Suppressor macrophage treated with lipopolysaccharide for 1 hour (primary cell): ENCODE measurements at places on chromosomes 1 and 21.

DNA sequence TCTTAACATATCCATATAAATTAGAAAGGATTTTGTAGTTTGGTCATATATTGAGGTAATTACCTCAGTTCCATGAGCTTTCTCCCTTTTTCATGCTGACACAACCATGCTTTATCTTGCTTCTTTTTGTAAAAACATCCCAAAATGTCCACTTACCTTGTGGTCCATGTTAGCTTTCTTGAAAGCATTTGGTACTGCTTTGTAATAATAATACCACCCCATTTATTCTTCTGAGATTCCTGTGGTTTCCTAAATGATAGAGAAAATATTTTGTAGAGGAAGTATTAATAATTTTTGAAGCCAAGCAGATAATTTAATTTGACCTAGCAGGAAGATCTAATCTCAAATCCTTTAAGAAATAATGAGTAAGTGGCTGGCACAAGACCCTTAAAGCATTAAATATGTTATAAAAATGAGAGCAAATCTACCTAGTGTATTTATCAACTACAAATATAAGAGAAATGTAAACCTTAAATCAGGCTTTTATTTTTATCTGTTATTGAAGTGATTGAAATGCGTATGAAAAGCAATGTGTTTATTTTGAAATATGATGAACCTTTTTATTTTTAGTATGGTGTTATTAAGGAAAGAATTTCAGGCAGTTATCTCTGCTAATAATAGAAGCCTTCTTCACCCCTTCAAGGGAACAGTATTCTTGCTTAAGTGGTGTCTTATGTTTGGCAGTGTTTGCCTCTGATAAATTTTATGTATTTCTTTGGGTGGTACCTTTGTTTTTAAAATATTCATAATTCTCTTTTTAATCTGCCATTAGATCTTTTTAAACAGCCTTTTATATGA is 9.2 kb downstream of the PRKAA2 start:
- DNase-seq, result no peak

GRCh38 chr1:43447891-43448708 is 5.6 kb downstream of the HYI start:
- DNase-seq, result no peak

- no peak for DNase-seq
Observed at GRCh38 chr21:41064334-41064791, 103.6 kb upstream of the BACE2 start.

- no peak for DNase-seq
Observed at GRCh38 chr1:167718914-167719691, 2.7 kb upstream of the MPZL1 start.

DNA sequence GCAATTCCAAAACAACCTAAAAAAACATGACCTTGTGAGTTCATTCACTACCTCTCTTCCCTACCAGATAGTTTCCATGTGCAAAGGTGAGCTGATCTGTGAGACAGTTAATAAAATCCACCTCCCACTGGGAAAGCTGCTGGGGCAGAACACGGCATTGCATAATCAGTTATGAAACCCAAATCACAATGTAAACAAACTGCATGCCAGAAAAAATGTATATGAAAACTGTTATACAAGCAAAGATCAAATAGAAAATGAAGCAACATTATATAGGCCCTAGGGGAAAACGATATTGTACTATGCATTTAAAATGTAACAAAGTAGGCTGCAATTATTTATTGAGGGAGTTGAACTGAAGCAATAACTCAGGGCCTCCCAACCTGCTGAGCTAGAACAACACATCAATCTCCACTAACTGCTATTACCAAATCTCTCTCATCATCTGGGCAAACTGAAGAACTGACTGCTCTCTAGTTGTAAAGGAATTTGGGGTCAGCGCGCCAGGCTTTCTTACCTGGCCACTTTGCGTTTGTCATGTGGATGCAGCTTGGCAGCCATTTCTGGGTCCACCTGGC is 31.0 kb downstream of the TRIT1 start:
- no peak for DNase-seq

GRCh38 chr1:233884461-233885151 is 19.9 kb upstream of the SLC35F3 start:
- no peak for DNase-seq

DNA sequence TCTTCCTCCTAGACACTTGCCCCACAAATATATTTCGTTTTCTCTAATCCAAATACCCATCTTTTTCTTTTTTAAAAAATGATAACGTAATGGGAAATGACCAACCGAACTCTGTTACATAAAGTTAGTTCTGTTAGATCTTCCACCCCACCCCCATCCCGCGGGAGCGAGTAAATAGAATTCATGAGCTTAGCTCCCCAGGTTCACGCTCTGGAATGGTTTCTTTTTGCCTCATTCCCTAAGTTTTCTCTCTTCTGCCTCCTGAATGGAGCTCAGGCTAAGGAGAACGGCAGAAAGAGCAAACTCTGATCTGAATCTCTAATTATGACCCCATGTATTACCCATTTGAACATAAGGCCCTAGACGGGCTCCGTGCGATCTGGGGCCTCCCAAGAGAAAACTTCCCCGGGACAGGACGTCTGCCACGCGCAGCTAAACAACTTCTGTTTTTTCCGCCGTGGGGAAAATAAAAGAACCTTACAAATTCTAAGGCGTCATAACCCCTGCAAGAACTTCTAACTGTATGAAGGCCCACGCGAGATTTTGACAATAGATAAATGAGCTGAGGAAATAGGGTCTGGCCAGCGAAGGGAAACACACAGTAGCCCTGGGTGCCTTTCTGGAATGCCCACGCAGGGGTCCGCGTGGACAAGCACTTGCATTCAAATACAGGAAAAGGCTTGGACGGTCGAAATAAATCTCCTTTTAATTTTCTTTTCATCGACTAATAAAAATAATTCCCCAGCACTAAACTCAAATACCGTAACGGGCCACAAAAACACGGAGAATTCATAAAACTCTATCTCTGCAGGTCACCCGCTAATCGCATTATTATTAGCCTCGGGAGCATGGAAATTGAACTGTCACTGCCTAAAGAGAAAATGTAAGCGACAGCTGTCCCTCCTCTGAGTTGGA is 2.2 kb downstream of the TBX15 start:
- peak; percentile 67 for DNase-seq

- peak; percentile 51 for DNase-seq
Observed at GRCh38 chr1:28249013-28249865, 10.1 kb upstream of the SESN2 start.

- no peak for DNase-seq
Observed at GRCh38 chr1:56107275-56107638, 472.1 kb downstream of the PLPP3 start.
